HT-29 (cell line): ENCODE measurements at places on chromosomes 3 and 15.

DNA sequence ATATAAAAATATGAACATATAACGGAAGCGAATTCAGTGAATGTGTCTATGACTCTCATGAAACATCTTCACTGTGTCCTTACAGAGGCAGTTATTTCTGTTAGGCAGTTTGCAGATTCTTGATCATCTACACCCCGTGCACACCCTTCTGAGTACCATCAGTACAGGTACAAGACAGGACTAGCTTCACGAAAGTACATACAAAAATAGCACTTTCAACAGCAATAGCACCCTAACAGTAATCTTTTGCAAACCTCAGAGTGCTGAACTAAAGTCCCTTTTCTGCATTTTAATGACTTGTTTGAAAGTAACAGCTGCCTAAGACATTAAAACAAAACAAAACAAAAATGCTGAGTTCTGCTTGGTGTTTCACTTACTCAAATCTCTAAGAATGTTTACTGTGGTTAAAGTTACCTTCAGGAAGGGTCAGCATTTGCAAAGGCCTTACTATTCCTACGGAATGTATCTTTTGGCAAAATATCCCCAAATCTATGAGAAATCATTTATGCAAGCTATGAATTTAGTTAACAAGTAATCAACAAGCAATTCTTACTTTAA, 104.1 kb downstream of the CNTN3 start:
- no peak for DNase-seq

GRCh38 chr15:68372291-68372811, 59.6 kb downstream of the ITGA11 start:
- DNase-seq: peak; percentile 50

DNA sequence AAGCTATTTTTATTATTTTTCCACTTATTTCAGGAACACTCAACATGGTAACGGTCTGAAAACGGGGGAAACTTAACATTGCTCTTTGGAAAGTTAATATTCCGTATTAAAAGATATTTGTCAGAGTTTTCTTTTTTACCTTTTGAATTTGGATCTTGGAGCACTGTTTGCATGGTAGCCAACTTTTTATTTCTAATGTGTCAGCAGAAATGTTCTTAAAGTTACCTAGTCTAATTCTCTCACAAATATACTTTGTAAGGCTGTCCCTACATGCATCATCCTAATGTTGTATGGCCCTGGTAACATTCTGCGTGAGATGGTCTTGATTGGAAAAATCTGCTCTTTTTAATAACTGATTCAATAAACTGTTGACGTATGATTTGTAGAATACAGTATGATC, 719.5 kb downstream of the FHIT start:
- DNase-seq: no peak

DNA sequence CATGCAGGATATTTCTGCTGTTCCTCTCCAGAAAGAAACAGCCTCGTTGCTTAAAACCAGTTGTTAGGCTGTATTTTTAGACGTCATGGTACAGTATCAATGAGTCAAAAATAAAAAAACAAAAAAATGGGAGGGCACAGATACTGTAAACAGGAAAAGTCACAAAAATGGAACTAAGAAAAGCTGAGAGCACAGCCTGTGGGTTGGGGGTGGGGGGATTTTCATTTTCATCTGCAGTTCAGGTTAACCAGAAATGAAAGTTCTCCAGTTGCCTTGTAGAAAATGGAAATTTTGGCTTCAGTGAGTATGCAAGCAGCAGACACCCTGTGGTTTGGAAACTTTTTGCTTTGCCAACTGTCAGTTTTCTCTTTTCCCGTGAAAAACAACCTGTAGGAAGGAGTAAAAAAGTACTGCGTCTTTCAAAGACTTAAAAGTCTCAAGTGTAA, 59.0 kb downstream of the FRMD4B start:
- no peak for DNase-seq

- DNase-seq: peak; percentile 43
Observed at GRCh38 chr3:100041328-100041749, 73.0 kb downstream of the FILIP1L start.

GRCh38 chr15:29838352-29839010, 16.2 kb upstream of the TJP1 start:
- DNase-seq: no peak

DNA sequence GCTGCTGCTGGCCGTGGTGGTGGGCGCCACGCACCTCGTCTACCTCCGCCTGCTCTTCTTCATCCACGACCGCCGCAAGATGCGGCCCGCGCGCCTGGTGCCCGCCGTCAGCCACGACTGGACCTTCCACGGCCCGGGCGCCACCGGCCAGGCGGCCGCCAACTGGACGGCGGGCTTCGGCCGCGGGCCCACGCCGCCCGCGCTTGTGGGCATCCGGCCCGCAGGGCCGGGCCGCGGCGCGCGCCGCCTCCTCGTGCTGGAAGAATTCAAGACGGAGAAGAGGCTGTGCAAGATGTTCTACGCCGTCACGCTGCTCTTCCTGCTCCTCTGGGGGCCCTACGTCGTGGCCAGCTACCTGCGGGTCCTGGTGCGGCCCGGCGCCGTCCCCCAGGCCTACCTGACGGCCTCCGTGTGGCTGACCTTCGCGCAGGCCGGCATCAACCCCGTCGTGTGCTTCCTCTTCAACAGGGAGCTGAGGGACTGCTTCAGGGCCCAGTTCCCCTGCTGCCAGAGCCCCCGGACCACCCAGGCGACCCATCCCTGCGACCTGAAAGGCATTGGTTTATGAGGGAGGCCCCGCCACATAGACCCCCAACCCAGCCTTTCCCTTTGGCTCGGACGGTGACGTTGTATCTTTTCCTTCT, 1.1 kb downstream of the GPR27 start:
- no peak for DNase-seq

DNA sequence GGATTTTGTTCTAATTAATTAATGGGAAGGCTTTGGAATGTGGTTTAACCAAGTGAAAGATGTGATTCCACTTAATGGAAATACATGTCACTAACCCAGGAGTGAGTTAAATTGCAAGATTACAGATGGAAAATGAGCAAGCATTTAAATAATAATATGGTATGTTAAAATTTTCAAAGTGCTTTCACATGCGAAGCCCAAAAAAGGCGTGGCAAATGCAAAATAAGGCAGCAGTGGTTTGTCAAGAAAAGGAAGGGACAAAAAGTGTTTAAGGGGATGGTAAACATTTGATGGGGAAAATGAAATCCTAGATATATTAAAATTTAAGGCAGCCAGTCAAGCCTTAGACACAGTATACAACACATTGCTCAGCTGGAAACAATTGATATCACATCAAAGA, 2.9 kb downstream of the TICRR start:
- DNase-seq: no peak

DNA sequence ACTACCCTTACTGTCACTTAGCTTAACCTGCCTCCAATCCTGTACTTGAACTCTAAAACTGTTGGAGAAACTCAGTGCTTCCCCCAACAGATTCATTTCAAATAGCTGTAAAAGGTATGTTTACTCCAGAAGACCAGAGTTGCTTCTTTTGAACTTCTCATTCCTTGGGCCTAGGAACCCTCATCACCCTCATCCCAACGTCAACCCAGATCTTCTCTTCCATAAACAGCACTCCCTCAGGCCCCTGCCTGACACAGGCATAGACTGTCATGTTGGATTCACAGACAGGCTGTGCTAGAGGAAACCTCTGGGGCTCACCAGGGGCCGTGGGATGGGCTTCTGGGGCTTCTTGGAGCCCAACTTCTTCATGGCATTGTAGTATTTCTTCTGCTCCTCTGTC, 57.5 kb upstream of the SCN5A start:
- no peak for DNase-seq

DNA sequence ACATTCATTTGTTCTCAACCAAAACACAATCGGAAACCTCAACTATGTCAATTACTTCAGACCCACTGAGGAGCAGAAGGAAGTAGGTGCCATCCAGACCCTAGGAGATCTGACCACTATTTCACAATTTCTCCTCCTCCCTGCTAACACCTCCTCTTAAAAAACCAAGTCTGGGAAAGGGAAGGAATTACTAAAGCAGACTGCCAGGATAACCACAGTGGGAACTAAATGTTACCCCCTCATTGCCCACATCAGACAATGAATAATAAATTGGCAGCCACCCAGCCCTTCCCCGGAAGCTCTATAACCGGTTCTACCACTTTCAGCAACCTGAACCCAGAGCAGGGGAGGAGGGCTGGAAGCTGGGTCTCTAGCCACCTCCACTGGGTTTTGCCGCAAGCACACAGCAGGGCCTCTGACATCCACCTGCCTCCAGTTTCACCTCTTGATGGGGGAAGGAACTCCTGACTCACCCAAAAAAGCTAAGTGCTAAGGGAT, 17.6 kb downstream of the C15orf62 start:
- DNase-seq: peak; percentile 99

DNA sequence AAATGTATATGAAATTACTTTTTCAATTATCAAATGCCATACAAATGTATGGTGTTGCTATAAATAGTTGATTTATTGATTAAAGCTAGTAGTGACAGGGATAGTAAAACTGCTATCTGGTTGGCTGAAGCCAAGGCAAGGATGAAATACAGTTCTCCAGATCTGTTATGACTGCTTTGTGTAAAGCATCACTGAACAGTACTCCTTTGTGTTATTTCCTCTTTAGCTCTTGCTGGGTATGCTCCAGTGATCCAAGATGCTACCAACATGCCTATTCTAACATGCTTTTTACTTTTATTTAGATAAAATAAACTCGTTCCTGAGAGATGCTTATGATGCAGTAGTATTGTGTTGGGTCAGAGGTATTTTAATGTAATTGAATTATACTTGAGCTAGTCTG, 12.4 kb upstream of the UBR1 start:
- no peak for DNase-seq

DNA sequence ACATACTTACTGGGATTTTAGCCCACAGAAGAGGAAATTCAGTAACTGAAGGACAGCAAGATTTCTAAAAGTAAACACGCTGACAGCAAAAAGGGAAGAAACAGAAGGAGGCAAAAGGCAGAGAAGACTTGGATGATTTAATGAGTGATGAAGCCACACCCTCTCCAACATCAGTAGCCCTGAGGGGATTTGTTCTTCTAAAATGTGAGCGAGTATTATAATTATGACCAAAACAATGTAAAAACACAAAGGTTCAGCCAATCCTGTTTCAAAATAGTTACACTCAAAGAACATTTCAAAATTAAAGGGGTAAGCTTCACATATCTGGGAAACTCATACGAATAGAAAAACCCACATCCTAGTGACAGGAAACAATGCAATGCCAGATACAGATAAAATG, 25.0 kb downstream of the MCCC1 start:
- no peak for DNase-seq

- DNase-seq: no peak
Observed at GRCh38 chr3:42214064-42214463, 51.9 kb downstream of the CCK start.

DNA sequence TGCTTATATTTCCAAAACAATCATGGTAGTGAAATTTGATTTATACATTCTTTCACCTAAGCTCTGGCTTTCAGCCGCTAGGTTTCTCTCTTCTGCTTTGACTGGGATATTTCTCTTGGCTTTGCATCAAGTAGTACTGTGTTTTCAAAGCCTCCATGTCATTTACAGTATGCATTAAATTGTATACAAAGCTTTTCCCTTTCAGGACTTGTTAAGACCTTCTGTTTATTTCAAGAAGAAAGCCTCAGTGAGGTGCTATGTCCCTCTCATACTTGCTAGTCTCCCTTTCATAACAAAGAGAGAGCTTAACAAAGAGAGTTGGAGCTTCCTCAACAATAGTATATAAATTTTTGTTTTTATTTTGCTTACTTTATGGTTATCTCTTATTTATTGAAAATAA, 84.2 kb upstream of the SLC25A26 start:
- no peak for DNase-seq

DNA sequence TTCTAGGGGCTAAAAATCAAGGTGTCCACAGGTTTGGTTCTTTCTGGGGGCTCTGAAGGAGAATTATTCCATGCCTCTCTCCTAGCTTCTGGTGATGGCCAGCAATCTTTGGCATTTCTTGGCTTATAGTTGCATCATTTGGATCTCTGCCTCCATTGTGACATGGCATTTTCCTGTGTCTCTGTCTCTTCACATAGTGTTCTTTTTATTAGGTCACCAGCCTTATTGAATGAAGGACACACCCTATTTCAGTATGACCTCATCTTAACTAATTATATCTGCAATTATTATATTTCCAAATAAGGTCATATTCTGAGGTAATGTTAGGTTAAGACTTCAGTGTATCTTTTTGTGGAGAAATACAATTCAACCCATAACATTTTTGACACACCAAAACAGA, 3.2 kb upstream of the GBE1 start:
- no peak for DNase-seq

DNA sequence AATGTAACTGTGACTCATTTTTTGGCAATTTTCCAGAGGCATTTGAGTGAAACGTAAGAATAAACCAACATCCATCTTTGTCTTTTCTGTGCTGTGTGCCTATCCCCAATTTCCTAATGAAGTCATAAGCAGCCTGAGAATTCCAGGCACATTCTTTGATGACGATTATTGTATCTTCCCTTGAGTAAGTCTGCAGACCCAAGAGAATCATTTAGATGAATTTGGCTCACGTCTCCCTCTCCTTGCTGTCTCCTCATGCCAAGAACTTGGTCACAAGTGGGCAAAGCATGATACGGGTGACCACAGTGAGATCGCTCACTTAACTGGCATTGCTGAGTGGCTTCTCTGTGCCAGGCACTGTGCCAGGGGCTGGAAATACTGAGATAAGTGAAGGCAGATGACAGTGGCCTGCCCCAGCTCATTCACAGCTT, 384.5 kb upstream of the IL12A start:
- DNase-seq: no peak

DNA sequence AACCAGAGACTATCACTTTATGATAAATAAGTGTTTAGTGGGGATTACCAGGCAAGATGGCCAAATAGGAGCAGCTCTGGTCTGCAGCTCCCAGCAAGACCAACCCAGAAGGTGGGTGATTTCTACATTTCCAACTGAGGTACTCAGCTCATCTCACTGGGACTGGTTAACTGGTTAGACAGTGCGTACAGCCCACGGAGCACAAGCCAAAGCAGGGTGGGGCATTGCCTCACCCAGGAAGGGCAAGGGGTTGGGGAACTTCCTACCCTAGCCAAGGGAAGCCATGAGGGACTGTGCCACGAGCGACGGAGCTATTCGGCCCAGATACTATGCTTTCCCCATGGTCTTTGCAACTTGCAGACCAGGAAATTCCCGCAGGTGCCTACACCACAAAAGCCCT, 171.0 kb downstream of the CTNNB1 start:
- DNase-seq: peak; percentile 52

- no peak for DNase-seq
Observed at GRCh38 chr3:58724336-58724735, 57.8 kb upstream of the FAM3D start.

- DNase-seq: no peak
Observed at GRCh38 chr3:10502185-10502880, 3.1 kb downstream of the ATP2B2 start.

- no peak for DNase-seq
Observed at GRCh38 chr3:58203541-58203940, 7.2 kb downstream of the DNASE1L3 start.

- DNase-seq: peak; percentile 39
Observed at GRCh38 chr3:63344661-63345060, 66.6 kb downstream of the SYNPR start.

DNA sequence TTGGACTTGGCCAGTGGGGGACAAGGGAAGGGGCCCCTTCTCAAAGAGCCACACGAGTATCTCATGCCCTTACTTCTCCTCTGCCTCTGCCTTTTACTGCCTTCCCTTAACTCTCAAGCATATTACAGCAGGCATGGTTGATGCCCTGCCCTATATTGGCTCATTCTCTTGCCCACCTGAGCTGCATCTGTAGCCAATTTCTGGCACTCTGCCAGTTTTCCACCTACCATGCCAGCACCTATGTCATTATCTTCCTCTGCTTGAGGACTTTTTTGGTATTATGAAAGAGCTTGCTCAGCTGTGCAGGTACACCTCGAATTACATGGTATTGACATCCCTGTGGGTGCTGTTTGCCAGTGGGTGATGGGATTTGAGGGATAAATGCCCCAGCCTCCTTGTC, 181.8 kb downstream of the OXSM start:
- no peak for DNase-seq
